CD4-positive, alpha-beta T cell treated with Interleukin-6 at 100 ng/mL for 8 hours (primary cell): ENCODE measurements at places on chromosomes 2 and 18.

GRCh38 chr2:162127422-162127821 is 24.6 kb downstream of the GCG start:
- DNase-seq, result no peak

DNA sequence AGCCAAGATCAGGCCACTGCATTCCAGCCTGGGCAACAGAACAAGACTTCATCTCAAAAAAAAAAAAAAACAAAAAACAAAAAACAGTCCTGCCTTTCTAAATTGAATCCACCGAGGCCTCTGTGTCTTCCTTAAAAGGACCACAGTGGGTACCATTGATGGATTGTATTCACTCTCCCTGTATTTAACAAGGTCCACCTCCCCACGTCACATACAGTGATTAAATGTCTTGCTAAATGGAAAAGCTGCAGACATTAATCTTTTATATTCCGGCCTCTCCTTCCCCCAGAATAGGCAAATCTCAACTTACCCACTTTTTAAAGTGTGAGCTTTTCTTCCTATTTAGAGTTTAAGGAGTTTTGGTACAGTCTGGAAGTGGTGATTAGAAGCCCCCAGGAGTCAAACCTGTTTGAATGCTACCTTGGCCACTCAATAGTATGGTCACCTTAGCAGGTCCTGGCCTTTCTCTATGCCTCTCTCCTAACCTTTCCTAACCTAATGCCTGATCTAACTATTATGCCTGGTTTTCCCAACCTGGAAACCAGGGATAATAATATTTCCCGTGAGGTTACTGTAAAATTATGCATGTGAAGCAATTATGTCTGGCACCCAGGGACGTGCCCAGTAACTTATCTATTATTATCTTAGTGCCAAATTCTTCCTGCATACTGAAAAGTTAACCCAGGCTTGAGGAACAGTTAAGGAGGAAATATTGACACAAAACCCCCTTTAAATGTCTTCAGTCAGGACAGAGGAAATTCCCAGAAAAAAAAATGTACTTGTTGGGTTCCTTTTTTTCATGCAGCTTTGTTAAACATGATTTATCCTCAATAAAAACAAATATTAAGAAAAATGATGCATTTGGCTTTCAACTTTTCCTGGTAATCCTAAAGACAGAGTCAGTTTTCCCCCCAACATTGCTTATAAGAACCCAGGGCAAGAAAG is 3.1 kb downstream of the NFE2L2 start:
- no peak for DNase-seq

GRCh38 chr18:62379051-62379450 is 53.9 kb downstream of the TNFRSF11A start:
- no peak for DNase-seq

DNA sequence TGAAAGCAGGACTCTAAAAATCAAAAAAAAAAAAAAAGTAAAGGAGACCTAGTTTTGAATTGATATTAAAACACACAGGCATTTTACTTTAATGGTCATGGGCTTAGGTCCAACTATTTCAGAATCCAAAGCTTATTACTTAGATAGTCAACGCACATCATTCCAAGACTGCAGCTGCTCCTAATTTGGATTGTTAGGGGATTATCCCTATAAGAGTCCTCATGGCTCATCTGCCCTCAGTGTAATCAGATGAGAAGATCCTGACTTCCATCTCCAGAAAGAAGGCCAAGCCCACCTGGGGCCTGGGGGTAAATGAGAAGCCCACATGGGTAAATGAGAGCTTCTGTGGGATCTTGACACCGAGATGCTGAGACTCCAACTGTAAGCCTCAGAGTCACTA is 424.2 kb downstream of the NRXN1 start:
- DNase-seq, result no peak

- no peak for DNase-seq
Observed at GRCh38 chr2:168217920-168218319, 29.5 kb downstream of the STK39 start.

GRCh38 chr2:238141541-238142318 is 3.3 kb downstream of the KLHL30 start:
- no peak for DNase-seq

DNA sequence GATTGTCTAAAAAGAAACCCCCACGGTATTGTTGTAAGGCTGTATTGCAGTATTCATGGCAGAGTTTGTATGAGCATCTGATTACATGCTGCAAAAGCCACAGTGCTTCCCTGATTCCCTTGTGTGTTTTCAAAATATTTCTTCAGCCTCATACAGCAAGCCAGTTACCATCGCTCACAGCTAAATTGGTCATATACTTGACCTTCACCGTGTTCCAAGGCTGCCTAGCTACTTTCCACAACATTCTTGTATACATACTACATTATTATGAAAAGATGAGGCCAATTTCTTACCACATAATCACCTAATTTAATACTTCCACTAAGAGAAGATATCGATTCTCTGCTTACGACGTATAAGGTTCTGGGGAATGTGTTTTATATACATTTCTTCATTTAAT is 576.3 kb upstream of the CNTNAP5 start:
- no peak for DNase-seq

DNA sequence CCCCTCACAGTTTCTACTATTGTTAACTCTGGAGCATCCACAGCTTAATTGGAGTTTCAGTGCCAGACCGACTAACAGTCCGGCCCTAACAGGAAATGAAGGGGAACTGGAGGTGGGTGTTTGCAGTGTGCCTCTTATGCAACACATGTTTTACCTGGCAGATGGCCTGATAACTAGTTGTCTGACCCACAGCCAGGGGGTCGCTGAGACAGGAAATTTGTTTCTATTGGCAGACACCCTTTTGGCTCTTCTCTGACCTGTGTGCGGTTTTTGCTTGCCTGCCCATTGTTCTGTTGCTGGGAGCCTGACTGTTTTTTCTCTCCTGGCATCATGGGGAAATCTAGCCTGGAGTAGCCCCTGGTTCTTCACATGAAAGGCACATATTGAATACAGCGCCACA is 1329.8 kb downstream of the DSC3 start:
- no peak for DNase-seq

GRCh38 chr2:172701250-172701649 is 34.4 kb upstream of the RAPGEF4 start:
- no peak for DNase-seq

GRCh38 chr2:207920321-207920720 is 105.0 kb downstream of the PLEKHM3 start:
- DNase-seq, result no peak

GRCh38 chr2:202577250-202578183 is 57.3 kb upstream of the FAM117B start:
- no peak for DNase-seq

GRCh38 chr2:26911911-26912861 is 58.3 kb upstream of the MAPRE3 start:
- DNase-seq, result no peak

- DNase-seq, result no peak
Observed at GRCh38 chr2:70947556-70948184, 12.0 kb downstream of the ATP6V1B1 start.

GRCh38 chr18:5276947-5277346 is 18.6 kb downstream of the ZBTB14 start:
- no peak for DNase-seq

DNA sequence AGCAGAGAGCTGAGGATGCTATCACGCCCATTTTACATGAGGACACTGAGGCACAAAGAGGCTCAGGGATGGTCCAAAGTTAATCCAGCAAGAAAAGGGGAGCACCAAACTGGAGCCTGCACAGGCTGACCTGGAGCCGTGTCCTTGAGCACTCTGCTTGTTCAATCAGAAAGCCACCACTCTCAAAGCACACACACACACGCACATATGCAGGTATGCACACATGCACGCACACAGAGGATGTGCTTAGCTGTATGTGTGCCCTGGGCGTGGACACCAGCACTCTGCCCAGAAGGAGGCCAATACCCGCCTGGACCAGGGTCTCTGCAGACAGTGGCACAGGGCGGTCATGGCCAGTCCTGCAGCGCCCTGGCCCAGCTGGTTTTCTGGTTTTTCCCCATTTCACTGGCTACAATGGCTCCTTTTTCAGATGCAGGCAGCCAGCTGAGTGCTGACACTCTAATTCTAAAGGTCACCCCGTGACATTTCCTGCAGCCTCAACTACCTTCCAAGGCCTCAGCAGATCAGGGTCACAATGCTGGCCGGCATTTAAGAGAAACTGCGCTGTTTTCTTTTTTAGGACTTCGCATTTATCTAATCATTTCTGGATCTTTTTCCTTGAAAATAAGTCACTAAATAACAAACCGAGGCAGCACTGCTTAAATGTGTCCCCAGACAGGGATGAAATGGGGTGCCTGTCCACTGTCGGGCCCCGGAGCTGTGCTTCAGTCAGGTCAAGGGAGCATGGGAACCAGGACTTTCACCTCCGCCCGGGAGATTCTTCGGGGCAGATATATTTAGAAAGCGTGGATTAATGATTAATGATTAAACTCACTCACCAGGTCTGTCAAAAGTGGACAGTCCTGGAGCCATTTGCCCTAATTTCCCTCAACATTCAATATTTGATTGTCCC is 104.5 kb downstream of the HDAC4 start:
- DNase-seq, result no peak

DNA sequence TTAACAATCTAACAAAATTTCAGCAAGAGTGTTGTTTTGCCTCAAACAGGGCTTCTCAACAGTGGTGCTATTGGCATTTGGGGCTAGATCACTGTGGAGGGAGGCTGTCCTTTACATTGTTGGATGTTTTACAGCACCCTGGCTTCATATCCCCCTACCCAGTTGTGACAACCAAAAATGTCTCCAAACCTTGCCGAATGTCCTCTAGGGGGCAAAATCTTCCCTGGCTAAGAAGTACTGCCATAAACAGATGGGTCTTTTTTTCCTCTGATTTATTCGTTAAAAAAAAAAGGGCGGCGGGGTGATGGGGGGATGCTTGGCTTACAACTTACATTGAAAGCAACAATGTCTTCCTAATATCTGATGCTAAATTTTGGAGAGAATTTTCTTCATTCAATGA is 207.6 kb upstream of the CCDC150 start:
- no peak for DNase-seq

DNA sequence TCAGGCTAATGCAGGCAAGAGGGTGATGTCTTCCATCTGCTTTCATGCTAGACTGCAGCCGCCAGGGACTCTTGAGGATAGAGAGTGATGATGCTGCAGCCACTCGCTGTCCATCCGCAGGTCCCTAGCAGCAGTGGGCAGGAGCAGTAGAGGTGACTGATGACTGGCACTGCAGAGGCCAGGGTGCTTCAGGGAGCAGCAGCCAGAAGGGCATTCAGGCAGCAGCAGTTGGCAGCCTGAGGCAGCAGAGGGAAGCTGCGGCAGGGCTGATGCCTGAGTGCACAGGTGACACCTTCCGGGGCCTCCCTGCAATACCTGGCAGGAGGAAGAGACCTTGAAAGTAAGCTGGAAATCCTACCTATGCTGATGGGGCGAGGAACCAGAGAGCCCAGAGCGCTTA is 214.2 kb downstream of the ICOS start:
- no peak for DNase-seq

GRCh38 chr2:239750929-239751678 is 274.0 kb downstream of the NDUFA10 start:
- DNase-seq, result no peak

GRCh38 chr2:217671075-217671474 is 331.7 kb downstream of the TNS1 start:
- DNase-seq, result no peak
